ENCODE measurements at places on chromosomes 12 and 14. TPM values are rescaled to one million over a fixed set of nuclear protein-coding genes. Genes with fewer than 3 reads are reported as not detected.

ABHD12B gene
- total RNA-seq: 0.18 TPM

GRCh38 chr12:67453191-67453590 lies 184.0 kb downstream of the CAND1 start:
- no peaks in the 10 kb centered on the region for H3K4me1 ChIP-seq
- H3K4me3 ChIP-seq: no peak overlapping the region
- no peak overlapping the region for H3K27ac ChIP-seq
- no peaks in the 10 kb centered on the region for H3K36me3 ChIP-seq
- no peak for DNase-seq

DNA sequence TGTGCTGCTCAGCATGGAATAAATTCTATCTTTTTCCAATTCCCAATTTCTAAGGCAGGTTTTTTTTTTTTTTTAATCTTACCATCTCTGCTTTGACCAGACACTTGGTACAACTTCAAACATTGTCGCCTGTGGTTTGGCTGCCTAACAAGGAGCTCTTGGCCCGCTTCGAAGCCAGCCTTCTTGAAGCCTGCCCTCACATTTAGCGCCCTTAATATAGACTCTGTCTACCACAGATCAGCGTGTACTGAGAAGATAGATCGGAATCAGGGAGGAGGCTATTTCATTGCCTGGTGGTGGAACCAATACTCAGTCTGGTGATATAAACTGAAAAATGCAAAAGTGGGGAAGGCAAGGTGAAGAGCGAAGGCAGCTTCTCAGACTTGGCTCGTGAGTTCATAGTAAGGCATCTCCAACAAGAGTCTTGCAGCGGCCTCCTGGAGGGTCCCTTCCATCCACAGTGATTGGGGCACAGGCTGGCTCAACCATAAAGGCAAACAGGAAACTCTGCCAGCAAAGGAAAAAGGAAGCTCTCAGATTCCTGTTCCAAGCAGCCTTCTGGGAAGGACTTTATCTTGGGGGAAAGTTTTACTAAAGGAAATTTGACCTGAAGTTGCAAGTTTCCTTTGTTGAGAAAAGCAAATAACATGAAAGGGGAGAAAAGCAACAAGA lies 103.2 kb upstream of the BCL2L14 start:
- no peaks in the 10 kb centered on the region for H3K36me3 ChIP-seq
- H3K27me3 ChIP-seq: peaks cover 29% of the 10 kb centered on the region
- DNase-seq: no peak
- no peak overlapping the region for H3K4me3 ChIP-seq
- H3K27ac ChIP-seq: no peak overlapping the region

DGLUCY gene
- total RNA-seq: 13.3 TPM
